ENCODE measurements at places on chromosomes 7 and 10.

DNA sequence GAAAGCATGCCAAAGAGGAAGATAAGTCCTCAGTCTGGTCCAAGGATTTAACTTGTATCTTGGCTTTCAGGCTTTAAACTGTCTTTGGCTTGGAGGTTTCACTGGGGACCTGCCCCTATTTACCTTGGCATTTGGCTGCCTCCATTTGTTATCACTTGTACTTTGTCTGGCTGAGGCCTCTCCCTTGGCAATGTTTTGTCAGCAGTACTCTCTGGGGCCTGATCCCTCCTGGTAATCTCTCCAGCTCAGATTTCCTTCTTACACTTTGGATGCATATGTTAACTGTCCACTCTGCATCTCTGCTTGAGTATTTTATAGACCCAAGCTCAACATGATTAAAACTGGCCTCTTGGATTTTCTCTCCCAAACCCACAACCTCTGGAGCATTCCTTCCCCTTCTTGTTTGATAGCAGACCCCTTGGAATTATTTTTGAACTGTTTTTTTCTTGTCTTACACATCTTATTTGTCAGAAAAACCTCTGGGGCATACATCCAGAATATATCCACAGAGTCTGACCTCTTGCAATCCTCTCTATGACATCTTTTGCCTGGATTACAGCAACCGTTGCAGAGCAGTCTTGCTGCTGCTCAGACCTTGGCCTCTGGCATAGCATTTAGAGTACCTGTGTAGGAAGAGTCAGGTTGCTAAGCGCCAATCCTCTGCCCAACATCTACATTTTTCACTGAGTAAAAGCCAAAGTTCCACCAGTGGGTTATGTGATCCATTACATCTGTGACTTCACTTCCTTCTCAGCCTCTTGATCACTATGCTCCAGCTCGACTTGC is 35.2 kb downstream of the ZNF487 start:
- no peak for DNase-seq

DNA sequence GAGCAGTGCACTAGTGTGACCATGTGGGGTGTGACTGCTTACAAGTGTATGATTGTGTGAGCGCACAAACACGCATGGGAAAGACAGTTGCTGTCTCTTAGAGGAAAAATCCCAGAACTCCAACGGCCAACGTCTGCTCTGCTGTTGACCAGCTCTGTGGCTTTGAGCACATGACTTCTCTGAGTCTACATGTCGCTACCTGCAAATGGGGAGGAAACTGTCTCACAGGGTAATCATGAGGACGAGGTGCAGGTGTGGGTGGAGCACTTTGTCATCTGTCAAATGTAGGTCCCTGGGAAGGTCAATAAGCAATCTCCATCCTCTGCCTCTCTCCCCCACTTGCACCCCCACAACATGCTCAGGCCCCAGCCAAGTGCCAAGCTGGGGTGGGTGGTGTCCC is 31.2 kb upstream of the TLX1 start:
- no peak for DNase-seq

DNA sequence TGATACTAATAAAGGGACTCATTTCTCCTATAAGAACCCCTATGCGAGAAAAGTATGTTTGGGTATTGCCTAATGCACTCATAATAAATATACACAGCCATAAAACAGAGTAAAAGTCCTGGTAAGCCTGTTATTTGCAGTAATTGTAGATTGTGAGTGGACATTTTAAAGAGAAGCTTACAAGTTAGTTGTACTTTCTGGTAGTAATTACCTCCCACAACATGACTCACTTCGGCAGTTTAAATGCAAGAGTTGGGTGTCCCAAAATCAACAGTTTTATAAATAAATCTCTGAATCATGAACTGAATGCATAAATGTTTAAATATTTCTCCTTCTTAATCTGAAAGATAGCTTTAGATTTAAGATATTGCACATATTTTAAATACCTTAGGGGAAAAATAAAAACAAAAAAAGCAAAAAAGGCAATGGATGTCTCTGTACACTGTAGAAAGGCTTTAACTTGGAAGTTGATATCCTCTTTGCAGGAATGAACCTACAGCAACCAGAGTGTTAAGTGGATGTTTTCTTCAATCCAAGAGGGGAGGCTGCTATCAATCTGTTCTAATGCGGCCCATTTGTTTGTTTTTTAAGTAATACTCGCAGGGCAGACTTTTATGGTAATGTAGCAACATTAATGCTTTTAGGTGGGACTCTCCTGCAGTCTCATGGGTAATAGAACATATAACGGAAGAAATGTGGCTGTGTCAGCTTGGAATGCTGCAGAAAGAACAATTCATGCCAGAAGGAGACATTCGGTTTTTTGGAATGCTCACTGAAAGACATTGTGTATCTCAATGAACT is 57.3 kb upstream of the ZEB1 start:
- peak; percentile 19 for DNase-seq

DNA sequence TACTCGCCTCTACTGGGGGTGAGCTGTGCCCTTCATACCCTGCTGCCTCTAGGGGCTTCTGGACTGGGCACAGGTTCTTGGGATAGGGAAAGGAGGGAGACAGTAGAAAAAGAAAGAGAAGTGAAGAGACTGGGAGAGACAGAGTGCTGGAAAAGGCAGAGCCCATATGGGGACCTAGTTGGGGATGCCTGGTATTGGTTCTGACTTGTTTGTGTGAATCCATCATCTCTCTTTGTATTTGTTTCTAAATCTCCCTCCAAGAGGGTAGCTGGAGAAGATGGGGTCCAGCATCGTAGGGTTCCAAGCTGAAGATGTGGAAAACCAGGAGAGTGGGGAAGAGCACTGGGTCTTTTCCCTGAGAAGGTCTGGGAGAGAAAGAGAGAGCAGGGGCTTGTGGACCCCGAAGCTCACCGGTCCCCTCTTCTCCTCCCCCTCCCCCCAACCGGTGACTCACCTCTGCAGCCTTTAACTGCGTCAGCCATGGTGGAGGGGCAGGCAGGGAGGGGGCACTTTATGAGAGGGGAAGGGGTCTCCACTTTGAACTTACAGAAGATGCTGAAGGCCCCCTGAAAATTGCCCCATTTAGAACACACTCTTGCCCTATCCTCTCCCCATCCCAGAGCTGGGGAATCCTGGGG is 3.2 kb upstream of the VGF start:
- DNase-seq, result no peak

DNA sequence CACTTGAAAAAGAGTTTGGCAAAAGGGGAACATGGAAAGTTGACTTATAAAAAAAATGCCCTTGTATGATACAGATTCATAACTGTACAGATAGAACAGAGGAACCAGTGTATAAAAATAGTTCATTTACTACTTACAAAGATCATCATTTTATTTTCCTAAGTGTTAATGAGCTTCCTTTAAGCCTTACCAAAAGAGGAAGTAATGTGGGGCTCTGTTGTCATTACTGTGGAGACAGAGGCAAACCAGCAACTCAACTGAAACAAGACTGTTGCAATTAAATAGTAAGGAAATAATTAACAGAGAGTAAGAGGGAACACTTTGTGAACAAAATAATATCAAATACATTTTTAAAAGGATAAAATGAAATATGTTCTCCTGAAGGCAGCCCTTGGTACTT is 526.2 kb upstream of the ADARB2 start:
- DNase-seq, result no peak

DNA sequence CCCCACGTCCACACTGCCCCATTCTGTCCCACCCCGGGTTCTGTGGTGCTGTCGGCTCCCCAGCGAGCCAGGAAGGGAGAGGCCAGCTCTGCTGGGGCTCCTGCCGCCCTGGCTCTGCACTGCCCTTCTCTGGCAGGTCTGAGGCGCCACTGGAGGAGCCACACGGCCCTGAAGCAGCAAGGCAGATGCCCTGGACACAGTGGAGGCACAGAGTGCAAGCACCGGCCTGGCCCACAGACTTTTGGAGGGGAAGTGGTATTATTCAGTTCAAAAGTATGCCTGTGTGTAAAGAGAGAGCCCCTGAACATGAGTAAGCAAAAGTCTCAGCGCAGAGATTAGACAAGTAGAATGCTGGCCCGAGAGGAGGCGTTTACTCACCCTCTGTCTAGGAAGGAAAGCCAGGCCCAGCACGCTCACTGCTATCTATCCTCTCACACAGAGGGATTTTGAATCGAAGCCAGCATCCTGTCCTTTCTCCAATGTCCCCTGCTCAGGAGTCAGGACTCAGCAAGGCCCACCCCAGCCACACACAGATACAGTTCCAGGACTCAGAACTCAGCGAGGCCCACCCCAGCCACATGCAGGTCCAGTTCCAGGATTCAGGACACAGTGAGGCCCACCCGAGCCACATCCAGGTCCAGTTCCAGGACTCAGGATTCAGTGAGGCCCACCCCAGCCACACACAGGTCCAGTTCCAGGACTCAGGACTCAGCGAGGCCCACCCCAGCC is 115.0 kb downstream of the EGFR start:
- DNase-seq, result peak; percentile 93

DNA sequence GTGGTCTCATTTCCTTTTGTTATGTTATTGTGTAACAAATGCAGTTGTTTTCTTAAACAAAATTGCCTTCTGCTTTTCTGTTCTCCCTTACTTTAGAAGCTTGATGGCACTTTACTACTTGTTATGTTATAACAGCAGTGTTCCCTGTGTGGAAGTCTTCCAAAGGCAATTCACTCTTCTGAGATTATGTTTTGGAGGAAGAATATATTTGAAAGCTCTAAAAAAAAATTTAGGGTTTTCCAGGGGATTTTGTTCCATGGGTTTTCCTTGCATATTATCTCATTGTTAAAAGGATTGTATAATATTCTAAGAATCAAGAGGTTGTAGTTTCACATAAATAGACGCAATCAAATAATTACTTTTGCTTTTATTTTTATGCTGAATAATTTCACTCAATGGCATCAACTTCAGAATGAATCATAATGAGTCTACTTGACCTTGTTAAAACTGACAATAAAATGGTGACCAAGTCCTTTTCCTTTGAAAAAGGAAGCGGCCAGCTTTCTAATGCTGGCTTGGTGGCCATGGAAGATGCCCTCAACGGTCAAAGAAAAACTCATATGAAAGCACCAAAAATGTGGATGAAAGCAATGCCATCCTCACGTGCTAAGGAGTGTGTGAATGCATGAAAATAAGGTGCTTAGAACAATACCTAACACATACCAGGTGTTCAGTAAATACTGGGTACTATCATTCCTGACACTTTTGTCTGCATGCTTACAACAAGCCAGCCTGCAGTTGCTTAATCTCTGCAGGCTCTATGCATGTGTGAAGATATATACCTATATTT is 92.4 kb upstream of the KLF6 start:
- DNase-seq, result no peak

GRCh38 chr10:132281915-132282666 is 25.7 kb downstream of the STK32C start:
- no peak for DNase-seq

DNA sequence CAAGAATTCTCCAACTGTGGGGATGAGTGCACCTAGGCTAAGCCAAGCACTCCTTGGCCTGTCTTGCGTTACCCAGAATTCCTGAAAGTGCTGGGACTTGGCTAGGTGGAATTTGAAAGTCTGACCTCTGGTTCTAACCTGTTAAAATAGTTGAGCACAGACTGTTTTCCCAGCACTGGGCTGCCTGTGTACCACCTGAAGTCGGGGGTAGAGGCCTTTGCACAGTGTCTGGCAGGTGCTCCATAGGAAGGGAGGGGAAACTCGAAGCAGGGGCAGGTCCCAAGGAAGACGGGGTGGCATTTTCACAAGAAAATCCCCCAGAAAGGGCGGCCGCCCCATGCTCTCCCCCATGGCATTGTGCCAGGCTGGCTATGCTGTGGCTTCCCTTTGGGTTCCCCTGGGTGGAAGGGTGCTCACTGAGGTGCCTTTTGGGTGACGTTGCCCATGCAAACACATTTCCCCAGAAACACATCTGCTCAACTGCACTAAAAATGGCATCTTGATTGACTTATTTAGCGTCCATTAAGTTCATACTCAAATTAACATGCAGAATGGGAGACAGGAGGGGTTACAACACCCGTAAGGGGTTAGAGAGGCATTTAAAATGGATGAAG is 62.9 kb downstream of the SYPL1 start:
- DNase-seq, result no peak

All from dermis microvascular lymphatic vessel endothelial cell (primary cell).